NCI-H526 treated with DMSO at 0.1 percent for 48 hours (cell line): ENCODE measurements at places on chromosomes 7 and 10.

GRCh38 chr7:94056796-94057207 lies 52.6 kb upstream of the BET1 start:
- DNase-seq, result no peak

DNA sequence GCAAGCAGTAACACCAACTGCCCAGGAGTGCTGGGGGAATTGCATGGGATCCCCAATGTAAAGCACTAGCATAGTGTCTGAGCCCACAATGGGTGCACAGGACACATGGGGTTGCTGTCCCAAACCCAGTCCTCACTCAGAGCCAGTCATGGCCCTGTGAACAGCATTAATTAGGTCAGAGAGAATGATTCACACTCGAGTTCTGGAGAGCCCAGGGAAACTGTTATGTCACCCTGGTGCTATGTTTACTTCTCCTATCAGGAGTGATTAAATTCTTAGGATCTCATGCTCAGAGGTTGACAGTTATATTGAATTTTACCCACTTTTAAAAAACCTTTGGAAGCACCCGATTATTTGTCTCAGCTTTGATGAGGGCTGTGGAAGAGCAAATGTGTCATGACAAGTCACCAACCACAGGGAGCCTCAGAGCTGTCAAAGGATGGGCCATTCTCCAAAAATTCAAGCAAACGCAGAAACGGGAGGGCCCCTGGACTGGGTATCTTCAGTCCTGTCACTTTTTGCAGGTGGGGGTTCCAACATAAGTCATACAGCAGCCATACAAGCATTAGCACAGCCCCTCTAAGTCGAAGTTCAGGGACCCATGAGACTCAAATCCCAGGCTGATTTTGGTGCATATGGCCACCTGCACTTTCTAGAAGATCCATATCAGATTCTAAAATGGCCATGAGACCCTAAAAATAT lies 1.3 kb upstream of the RASSF4 start:
- DNase-seq, result no peak

DNA sequence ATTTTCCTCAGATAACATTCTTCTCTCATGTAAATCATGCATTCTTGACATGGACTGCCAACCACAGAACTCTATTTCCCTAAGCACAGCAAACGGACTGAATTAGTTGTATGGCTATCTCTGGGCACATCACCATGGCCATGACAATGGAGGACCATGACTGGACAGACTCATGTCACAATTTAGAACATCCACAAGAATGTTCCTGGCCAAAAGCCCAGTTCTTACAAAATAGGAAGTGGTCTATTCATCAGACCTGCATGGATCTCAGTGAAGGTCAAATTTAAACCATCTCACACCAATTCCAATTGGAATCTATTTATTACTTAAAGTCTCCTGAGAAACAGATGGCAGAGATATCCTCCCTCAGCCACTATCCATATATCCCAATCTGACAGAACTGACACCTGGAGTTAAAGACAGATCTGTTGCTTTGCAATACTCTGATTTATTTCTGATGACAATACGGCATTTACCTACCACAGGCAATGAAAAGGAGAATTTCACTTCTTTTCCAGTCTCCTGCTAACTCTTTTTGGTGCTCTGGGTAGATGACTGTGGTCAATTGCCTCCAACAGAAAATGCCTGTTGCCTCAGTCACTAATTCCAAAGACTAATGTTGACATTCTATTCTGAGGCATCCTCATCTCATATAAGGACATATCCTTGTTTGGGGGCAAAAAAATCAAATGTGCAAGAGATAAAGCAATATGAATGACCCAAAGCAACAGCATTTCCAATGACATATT lies 254.8 kb downstream of the HTR7 start:
- no peak for DNase-seq

DNA sequence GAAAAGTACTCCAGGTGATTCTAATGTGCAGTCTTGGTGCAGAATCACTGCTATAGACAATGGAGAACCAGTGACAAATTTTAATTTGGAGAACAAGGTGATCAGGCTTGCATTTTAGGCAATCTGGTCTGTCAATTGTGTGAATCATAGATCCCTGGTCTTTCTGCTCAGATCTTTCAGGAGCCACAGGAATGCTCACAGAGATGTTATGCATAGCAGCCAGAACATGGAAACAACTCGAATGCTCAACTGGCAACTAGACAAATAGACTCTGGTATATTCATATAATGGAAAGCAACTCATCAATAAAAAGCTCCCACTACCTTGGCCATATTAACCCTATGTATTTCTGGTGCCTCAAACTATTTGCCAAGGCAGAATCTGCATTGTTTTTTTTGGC lies 209.1 kb downstream of the PHF14 start:
- DNase-seq, result no peak

DNA sequence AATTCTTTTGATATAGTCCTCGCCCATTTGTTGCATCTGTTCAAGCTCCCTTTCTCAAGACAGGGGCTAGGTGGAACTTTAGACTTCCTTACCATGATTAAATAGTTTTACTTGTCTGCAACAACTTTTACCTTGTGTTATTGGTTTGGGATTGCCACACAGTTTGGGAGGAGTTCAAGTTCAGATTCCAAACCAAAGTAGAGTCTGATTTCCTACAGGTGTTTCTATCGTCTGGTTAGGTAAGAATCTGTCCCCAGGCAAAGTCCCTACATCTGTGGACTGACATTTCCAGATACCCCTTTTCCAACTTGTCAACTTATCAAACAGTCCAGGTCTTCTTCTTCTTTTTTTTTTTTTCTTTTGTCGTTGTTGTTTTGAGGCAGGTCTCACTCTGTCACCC lies 93.1 kb downstream of the LRGUK start:
- no peak for DNase-seq

DNA sequence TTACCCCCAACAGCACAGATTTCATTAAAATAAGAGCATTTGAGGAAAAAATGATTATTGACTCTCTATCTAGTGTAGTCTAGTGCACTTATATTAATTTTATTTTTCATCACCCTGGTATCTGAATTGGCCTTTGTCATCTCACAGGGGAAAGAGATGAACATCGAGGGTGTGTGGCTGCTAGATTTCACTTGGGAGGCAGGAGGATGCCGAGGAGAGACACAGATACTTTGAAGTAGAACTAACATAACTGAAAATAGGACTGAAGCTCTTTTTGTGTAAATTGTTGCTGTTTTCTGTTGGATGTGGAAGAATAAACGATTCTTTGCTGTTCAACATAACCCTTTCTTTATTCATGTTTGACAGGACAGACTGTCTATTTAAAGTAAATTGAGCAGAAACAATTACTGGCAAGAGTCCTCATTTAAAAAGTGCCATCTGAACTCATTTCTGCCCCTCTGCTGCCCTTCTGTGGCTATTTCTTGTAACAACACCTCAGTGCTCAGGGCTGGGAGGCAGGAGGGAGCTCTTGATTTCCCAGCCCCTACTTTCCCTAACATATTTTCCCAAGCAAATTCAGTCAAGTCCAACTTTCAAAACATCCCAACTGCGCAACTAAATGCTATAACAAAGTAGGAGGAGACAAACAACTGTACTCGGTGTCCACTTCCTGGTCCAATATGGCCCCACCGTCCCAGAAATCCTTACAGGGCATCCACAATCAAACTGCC lies 15.6 kb downstream of the LYZL1 start:
- DNase-seq, result peak; percentile 2

DNA sequence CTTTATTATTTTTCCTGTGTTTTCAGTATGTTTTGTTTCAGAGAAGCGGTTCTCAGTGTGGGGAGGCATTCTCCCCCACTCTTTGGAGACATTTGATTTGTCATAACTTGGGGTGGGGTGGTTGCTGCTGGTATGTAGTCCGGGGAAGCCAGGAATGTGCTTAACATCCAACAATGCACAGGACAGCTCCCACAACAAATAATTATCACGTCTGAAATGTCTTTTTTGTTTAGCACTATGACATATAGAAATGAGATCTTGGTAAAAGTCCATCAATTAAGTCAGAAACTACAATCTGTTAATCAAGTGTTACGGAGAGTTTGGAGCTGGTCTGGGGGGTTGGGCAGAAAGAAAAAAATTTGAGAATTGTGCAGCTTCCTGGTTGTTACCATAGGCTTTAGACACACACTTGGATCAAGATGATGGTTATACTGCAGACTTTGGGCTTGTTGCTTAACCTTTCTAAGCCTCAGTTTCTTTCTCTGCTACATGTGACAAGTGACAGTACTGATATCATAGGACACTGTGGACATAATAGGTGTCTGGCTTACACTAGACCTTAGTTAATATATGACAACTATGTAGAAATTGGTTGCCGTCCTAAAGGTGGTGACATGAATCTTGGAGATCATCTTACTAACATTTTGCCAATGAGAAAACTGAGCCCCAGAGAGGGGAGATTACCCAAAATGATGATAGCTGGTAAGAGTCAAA lies 113.7 kb downstream of the LRMDA start:
- no peak for DNase-seq

DNA sequence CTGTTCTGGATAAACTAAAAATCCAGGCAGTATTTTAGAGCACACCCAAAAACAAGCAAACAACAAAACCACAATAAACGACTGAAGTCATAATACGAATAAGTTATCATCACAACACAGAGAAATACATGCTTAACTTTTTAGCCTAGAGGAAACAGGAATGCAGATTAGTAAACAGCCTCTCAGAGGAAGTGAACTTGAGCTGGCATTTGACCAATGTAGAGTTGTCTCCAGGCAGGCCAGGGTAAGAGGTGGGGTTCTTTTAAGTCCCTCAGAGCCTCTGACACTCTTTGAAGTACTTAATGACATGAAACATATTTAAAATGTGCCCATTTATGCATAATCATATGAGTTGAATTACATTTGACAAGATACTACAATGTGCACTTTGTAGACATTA lies 43.3 kb upstream of the PLXDC2 start:
- DNase-seq, result no peak

GRCh38 chr10:120503689-120504088 lies 46.7 kb downstream of the PLPP4 start:
- DNase-seq, result no peak

DNA sequence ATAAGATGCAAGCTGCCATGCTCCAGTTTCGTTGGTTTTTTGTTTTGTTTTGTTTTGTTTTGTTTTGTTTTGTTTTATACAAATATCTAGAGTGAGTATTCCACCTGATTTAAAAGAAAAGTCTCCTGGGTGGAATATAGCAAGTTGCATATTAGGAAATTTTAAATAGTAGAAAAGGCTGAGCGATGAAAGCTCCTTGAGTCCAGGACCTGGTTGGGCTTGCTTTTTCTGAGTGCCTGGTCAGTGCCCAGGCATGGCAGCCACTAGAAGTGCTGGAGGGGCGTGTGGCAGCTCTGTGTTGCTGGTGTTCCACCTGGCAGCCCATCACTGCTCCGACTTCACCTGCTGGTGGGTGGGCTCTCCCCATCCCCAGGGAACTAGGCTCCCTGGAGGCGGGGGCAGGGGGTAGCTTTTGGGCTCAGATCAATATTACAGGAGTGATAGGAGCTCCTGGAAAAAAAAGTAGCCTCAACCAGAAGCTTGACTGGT lies 8.0 kb downstream of the COL17A1 start:
- no peak for DNase-seq

DNA sequence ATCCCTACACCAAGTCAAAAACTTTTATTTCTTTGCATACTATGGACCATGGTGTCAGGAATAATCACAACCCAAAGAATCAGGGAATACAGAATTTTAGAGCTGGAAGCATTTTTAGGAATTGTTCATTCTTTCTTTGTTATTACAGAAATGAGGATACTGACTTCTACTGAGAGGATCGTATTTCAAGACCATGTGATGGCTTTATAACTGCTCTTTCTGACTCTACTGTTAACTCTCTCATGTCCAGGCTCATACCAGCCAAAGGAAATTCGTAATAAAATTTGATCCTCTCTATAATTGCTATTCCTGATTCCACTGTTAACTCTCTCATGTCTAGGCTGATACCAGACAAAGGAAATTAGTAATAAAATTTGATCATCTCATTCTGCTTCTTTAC lies 1050.9 kb upstream of the C7orf33 start:
- no peak for DNase-seq

DNA sequence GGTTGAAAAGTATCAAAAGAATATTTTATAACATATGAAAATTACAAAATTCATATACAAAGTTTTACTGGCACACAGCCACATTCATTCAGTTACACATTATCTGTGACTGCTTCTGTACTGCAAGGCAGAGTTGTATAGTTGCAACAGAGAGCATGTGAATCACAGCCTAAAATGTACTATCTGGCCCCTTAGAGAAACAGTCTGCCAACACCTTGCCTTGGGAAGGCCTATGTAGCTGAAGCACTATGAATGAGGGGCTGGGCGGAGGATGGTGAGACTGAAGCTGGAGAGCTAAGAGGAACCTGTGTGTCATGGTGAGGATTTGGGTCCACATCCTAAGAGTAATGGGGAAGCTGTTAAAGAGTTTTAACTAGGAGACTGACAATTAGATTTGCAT lies 35.7 kb downstream of the PDZD8 start:
- no peak for DNase-seq

DNA sequence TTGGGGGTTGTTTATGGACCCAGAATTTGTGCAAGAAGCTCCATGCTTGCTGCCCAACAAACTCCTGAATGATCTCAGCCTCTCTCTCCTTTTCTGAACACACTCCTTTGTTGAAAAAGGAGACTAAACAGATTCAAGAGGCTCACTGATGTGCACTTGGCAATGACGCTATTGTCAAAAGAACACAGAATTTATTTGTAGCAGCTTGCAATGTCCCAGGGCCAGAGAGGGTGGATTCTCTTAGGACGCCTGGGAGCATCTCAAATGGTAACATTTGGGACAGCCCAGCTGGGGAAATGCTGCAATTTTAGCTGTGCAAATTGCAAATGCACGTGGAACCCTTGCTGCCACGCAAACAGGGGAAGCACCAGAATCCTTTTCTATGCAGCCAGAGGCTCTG lies 79.9 kb downstream of the GPR26 start:
- DNase-seq, result no peak

DNA sequence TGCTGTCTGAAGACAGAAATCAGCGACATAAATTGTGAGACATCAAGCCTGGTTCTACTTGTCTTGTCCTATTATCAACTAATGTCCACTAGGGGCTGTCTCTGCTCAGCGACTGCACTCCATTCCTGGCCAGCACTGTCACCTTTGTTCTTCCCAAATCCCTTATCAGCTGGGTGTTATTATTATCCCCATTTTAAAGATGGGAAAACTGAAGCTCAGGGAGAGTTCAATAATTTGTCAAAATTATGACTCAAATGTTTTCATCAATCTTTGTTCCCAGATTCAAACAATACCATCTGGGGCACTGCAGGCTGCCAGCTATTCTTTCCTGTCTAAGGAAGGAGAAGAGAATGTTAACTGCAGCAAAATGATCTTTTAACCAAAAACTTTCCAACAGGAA lies 431.6 kb upstream of the NFE2L3 start:
- no peak for DNase-seq

GRCh38 chr7:94154182-94154581 lies 150.0 kb upstream of the BET1 start:
- no peak for DNase-seq

DNA sequence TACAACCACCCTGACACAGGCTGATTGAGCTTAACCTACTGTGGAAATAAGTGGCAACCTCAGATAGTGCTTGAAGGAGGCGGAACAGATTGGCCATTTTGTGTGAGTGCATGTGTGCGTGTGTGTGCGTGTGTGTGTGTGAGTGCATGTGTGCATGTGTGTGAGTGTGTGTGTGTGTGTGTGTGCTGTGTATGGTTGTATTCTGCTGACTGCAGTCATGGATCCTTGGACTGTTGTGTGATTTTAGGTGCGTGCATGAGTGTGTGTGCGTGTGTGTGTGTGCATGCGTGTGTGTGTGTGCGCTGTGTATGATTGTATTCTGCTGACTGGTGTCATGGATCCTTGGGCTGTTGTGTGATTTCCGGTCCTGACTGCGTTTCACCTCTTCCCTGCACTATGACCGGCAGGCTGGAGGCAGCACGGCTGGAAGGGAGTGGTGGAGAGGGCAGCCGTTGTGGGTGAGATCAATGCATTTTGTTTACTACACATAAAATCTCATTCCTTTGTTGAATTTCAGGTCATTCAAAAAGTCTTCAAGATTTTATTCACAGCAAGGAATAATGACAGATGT lies 6.3 kb downstream of the IQCE start:
- DNase-seq, result no peak
